Esophagus squamous epithelium (tissue), 5 donors: ENCODE measurements at places on chromosomes 3 and 15.

DNA sequence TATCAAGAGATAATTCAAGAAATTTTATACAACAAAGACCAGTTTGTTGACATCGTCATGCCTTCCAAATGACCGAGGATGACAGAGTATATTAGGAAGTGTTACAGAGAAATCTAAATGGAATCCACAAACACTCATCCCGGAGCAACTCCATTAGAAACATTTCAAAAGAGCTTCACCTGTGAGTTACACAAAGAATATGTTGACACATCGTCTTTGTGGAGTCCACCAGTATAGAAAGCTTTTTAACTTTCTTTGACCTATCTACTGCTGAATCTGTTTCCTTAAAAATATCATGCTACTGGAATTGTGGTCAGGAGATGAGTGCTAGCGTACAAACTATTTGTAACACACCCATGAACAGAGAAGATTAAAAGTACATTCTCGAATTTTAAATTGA, 130.4 kb downstream of the SUCLG2 start:
- no peak for DNase-seq

DNA sequence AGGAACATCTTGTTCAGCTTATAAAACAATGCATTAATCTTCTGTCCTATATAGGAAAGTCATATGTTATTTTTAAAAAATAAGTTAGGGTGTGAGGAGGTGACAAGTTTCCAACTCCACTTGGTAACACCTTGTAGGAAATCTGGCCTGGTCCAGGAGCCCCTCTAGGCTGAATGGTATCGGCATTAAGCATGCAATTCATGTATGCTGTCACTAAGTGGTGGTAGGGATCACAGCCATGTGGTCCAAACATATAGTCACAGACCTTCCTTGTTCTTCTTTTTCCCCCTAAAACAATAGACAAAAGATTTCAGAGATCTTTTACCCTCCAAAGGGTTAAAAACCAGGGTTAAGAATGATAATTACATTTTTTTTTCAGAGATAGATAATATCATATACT, 4.2 kb upstream of the APBA2 start:
- no peak for DNase-seq

- no peak for DNase-seq
Observed at GRCh38 chr15:43433165-43433564, 59.8 kb downstream of the TP53BP1 start.

DNA sequence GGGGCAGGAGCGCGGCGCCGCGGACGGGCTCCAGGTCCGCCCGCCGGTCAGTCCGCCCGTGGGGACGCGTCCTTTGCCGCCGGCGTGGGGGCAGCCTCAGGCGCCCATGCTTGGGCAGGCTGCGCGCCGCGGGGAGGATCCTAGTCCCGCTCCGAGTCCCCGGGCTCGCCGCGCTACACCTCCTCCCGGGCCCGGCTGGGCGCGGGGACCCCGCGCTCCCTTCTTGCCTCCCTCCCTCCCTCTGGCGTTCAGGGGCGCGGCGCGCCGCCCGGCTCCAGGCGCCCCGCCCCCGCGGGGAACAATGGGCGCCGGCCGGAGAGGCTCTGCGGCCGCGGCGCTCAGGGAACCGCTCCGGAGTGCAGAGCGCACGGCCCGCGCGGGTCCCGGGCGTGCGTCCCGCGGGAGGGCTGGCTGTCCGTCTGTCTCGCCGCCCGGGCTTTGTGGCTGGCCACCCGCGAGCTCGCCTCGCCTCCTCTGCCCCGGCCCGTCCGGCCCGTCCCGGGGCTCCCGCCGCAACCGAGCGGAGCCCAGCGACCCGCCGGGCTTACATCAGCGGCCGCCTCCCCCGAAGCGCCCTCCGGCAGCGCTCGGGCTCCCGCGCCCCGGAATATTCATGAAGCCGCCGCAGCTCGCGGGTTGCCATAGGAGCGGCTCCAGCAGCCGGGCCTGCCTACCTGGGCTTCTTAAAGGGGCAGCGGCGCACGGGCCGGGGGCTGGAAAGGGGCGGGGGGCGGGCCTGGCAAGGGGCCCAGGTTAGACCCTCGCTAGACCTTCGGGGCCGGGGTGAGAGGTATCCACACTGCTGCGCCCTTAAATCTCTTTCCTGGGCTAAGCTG, at the start of gene HCN4:
Gene HCN4, minus strand, starts transcription at position 658 of the 836 bp plus-strand sequence. CDS start 688 bp downstream, outside the sequence.
- DNase-seq = no peak

- DNase-seq = no peak
Observed at GRCh38 chr15:70264014-70264582, 166.4 kb upstream of the TLE3 start.

- no peak for DNase-seq
Observed at GRCh38 chr3:30315447-30315846, 291.0 kb upstream of the TGFBR2 start.

GRCh38 chr15:80557441-80558234, 137.5 kb upstream of the ABHD17C start:
- DNase-seq = no peak

DNA sequence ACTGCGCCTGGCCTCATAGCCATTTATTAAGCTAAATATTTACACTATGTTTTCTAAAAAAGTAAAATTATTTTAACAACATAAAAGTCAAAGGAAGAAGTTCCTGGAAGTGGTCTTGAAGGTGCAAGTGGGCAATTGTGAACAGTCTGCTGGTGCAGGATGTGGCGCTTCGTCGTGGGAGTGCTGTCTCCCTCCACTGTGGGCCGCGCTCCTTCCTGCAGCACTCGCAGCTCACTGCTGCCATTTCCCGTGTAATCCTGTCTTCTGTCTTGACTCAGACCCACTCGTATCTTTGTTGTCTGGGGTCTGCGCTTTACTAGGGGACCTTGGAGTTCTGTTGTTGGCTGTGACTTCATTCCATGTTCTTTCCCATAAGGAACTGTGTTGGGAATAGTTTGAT, 56.3 kb downstream of the APBA2 start:
- no peak for DNase-seq

DNA sequence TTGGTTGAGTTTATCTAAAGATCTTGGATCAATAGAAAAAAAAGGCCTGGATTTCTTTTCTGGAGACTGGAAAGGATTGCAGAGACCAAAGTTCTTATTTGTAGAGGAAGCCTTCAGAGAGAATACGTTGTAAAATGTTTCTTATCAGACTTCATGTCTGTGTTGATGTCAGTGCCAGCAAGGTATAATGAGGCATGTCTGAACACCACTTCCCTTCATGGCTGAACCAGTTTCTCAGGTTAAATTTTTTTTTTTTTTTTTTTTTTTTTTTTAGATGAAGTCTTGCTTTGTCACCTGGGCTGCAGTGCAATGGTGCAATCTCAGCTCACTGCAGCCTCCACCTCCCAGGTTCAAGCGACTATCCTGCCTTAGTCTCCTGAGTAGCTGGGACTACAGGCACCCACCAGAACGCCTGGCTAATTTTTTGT, 17.8 kb upstream of the ZNF774 start:
- DNase-seq = no peak

- DNase-seq = no peak
Observed at GRCh38 chr3:16066975-16067374, 107.5 kb upstream of the GALNT15 start.

- no peak for DNase-seq
Observed at GRCh38 chr3:12918231-12918630, 76.9 kb upstream of the RPL32 start.

GRCh38 chr15:40845036-40845435, 1.2 kb downstream of the SPINT1 start:
- no peak for DNase-seq

DNA sequence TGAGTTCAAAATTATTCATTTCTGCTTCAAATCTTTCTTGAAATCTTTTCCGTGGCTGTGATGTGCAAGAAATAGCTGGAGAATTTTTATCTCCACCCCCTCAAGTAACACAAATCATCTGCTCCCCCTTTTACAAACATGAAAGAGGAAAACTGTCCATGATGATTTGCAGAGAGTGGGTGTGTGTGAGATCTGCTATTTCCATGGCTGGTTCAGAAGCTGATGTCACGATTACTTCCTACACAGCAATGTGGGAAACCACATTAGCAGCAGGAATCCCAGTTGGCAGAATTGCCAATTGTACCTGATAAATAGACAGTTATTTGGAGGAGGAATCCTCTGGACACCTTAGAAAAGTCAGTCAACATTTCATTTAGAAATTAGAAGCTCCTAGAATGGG, 75.2 kb upstream of the GRM7 start:
- no peak for DNase-seq

DNA sequence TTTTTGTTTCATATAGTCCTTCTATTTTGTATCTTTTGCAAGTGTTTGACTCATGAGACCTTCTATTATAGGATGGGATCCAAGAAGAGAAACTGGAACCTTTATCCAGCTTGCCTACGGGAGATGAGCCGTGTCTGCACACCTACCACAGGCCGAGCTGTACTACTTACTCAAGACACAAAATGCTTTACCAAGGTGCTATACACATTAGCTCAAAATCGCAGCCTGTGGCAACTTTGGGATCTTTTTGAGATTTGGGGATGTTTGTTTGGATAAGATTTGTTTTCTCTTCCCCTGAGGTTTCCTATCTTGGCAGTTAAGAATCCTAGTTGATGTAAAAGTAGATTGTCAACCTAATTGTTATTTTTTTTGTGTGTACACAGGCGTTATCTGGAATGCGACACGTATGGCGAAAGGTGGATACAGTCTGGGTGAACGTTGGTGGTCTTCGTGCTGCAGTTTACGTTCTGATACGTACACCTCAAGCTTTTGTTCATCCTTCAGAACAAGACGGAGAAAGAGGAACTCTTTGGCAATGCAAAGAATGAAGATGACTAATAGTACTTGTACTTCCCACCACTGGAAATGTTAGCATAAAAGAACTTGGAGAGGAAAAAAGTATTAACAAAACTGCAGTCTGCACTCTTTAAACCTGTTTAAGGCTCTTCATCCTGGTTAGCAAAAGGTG, 13.1 kb upstream of the SETD5 start:
- DNase-seq = no peak

DNA sequence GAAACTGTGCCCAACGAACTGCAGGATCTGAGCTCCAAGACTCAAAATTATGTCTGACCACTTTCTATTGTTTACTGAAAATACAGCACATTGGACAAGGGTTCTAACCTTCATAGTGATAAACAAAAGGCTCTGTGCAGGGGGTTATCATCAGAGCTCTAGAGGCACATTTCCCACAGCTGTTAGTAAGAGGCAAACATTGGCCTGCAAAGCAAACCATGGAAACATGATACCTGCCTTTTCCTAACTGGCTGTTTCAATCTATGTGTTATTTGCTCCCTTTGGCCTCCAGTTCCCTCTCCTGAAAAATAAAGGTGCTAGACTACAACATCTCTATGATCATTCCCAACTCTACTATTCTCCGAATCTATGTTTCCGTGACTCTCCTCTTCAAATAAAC, 159.7 kb upstream of the ARHGEF26 start:
- no peak for DNase-seq

- no peak for DNase-seq
Observed at GRCh38 chr3:57512166-57512565, 32.0 kb downstream of the DNAH12 start.

DNA sequence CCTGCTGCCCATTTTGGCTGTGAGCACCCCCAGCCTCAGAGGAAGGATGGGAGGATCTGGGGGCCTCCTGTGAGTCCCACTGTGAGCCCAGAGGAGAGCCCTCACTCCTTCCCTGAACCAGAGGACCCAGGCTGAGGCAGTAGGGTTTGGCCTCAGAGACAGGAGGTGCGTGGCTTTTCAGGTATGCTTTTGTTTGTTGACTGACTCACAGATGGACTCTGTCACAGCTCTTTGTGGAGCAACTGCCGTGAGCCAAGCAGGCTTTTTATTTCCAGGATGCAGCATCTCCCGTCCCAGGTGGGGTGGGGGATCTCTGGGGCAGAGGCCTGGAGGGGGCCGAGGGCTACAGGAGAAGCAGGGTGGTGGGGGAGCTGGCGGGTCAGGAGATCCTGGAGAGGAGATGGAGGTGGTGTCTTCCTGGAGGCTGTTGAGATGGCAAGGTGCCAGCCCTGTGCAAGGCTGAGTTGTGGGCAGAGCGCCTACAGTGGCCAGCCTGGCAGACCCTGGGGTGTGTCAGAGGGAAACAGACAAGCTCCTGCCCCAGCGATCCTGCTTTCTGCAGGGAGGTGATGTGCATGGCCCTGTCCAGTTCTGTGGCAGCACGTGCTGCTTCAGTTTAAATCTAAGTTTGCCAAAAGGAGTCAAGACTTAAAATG, 24.0 kb downstream of the PLXNA1 start:
- no peak for DNase-seq

DNA sequence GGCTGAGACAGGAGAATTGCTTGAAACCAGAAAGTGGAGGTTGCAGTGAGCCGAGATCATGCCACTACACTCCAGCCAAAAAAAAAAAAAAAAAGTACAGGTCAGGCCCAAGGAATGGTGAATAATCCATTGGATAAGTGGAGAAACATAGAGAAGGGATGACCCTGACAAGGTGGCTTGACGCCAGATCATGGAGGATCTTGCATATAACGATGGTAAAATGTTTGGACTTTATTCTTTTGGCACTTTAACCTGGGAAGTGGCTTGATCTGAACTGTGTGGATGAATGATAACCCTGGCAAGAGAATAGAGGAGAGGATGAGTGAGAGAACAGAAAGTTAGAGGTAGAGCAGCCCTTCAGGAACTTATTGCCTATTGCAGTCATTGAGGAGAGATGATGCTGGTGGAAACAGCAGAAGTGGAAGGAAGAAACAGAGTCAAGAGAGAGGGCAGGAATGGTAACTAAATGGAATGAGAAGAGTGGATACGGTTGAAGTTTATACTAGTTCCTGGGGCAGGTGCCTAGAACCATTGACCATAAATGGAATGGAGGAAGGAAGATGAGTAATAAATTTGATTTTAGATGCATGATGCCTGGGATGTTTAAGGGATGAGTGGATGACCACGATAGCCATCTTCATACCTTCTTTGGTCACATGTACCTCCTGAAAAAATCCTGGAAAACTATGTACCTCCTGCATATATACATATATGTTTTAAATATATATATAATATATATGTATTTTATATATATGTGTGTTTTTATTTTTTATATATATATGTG, 57.8 kb downstream of the BLM start:
- DNase-seq = no peak

GRCh38 chr3:126351771-126352475, 5.3 kb downstream of the KLF15 start:
- no peak for DNase-seq

- DNase-seq = no peak
Observed at GRCh38 chr3:171828902-171829770, 14.0 kb upstream of the TMEM212 start.

DNA sequence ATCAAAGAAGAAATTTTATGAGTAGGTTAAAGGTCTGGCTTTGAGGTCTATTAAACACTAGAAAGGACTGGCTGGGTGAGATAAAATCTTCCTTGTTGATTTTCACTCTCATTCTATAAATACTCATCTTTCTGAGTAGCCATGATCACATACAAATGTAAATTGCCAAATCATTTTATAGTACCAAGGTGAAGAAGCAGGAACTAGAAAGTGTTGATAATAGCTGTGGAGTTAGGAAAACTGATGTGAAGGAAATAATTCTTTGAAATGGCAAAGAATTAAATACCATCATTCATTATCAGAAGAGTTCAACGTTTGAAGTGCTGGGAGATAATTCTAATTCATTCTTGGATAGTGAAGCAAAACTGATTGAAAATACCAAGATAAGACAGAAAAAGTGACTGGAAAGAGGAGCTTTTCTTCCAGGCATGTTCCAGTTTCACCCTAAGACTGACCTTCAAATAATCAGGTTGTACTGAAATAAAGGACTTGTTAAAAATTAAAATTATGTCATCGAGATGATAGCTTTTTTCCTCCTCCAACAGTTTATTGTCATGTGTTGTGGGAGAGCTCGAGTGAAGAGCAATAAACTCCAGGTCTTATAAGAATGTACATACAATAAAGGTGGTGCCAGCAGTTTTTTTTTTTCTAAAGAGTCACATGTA, 17.4 kb downstream of the THBS1 start:
- no peak for DNase-seq
